RWPE1 (cell line): ENCODE measurements at places on chromosomes 4 and X.

DNA sequence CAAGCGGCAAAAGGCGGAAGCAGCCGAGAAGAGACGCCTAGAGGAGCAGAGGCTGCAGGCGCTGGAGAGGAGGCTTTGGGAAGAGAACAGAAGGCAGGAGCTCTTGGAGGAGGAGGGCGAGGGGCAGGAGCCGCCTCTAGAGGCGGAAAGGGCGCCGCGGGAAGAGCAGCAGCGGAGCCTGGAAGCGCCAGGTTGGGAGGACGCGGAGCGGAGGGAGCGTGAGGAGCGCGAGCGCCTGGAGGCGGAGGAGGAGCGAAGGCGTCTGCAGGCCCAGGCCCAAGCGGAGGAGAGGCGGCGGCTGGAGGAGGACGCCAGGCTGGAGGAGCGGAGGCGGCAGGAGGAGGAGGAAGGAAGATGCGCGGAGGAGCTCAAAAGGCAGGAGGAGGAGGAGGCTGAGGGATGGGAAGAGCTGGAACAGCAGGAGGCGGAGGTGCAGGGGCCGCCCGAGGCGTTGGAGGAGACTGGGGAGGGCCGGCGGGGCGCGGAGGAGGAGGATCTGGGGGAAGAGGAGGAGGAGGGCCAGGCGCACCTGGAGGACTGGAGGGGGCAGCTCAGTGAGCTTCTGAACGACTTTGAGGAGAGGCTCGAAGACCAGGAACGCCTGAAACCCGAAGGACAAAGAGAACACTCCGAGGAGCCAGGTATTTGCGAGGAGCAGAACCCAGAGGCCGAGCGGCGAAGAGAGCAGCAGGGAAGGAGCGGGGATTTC is 72.9 kb downstream of the AASDH start:
- DNase-seq = no peak

GRCh38 chr4:174211622-174212044 is 71.8 kb downstream of the FBXO8 start:
- no peak for DNase-seq

- DNase-seq = no peak
Measured at GRCh38 chrX:27807690-27808089, at the start of gene MAGEB10. MAGEB10 (plus strand) TSS chrX:27807990; CDS start chrX:27821307, 13,317 bp downstream.

- DNase-seq = peak; percentile 12
Measured at GRCh38 chrX:22165732-22166457, 106.8 kb upstream of the CBLL2 start.

DNA sequence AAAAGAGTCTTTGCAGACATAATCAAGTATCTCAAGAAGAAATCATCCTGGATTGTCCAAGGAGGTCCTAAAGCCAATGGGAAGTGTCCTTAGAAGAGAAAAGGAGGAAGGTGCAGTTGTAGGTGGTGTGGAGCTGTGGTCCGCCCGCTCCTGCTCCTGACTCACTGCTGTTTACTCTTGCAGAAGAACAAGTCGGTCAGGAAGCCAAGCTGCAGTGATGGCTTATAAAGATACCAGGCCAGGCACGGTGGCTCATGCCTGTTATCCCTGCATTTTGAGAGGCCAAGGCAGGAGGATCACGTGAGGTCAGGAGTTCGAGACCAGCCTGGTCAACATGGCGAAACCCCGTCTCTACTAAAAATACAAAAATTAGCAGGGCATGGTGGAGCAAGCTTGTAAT is 66.4 kb upstream of the ATP6AP2 start:
- no peak for DNase-seq

- DNase-seq = no peak
Measured at GRCh38 chr4:154030746-154031145, 241.9 kb upstream of the SFRP2 start.

GRCh38 chr4:55868581-55869090 is 15.2 kb downstream of the EXOC1 start:
- DNase-seq = no peak

GRCh38 chr4:117311989-117312388 is 226.6 kb upstream of the TRAM1L1 start:
- DNase-seq = no peak

- DNase-seq = no peak
Measured at GRCh38 chr4:25578432-25578831, 77.2 kb upstream of the SLC34A2 start.

- DNase-seq = no peak
Measured at GRCh38 chr4:64598066-64598465, 188.8 kb upstream of the TECRL start.

GRCh38 chr4:7699825-7700224 is 239.8 kb downstream of the AFAP1 start:
- DNase-seq = no peak

- DNase-seq = peak; percentile 6
Measured at GRCh38 chrX:18146954-18147353, 73.7 kb downstream of the BEND2 start.

DNA sequence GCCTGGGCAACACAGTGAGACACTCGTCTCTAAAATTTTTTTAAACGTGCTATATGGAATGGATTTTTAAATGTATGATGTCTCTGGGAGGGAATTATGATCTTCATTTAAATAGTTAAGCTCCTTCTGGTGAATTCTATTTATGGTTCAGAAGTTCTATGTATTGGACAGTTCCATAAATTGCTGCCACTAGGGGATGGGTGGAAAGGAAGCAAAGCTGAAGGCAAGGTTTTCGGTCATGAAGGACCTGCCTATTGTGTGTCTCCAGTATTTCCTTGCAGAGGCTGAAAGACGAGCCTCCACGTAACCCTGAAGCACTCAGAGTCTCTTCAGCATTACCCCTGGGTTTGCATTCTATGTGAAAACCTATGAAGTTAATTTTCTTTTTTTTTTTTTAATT is 451.5 kb upstream of the FAT1 start:
- no peak for DNase-seq

- DNase-seq = no peak
Measured at GRCh38 chrX:101274198-101274597, 16.9 kb downstream of the TAF7L start.

DNA sequence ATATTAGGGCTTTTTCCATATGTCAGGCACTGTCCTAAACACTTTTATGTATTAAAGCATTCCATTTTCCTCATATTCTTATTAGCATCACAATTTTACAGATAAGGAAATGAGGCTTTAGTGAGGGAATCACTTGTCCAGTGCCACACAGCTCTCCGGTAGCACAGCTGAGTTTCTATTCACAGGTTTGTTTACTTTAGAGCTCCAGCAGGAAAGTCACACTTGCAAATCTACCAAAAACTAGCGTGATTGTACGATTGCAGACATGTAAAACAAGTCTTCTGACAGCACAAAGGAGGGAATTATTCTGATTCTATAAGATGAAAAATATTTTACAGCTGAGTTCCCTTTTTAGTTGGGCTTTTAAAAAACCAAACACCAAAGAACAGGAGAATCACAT is 472.1 kb downstream of the TMA16 start:
- DNase-seq = no peak

GRCh38 chrX:127190381-127190780 is 370.9 kb downstream of the PRR32 start:
- no peak for DNase-seq

GRCh38 chrX:71466979-71467523 is 65.9 kb upstream of the OGT start:
- DNase-seq = no peak

- DNase-seq = no peak
Measured at GRCh38 chrX:124771292-124771691, 424.9 kb downstream of the SH2D1A start.

- no peak for DNase-seq
Measured at GRCh38 chr4:173056710-173057109, 111.9 kb upstream of the GALNT7 start.

DNA sequence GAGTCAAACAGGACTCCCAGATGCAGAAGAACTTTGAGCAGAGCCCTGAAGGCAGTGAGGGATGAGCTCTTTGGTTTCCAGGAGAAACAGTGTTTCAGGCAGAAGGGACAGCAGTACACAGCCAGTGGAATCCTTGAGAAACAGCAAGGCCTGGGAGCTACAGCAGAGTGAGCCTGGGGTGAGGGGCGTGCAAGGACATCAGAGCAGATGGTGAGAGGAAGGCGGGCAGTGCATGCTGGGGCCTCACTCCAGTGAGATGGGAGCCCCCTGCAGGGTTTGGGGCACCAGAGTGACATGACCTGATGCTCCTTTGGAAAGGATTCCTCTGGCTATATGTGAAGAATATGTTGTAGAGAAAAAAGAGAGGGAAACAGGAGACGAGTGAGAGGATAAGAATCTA is 98.1 kb upstream of the EGFL6 start:
- DNase-seq = no peak

DNA sequence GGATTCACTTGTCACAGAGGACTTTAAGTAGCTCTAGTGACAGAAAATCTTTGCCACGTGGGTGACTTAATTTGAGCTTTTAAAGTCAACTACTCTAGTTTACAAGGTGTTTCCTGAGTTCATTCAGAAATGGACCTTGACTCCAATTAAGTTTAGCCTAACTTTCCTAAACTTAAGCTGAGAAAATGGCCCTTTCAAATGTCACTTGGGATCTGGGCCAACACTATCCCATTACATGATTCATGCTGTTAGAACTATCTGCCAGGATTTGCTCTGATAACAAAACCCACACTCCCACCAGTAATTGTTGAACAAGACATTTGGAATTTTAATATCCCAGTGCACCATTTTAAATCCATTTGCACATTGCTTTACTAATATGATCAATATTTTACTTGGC is 40.8 kb downstream of the C4orf46 start:
- DNase-seq = peak; percentile 10

DNA sequence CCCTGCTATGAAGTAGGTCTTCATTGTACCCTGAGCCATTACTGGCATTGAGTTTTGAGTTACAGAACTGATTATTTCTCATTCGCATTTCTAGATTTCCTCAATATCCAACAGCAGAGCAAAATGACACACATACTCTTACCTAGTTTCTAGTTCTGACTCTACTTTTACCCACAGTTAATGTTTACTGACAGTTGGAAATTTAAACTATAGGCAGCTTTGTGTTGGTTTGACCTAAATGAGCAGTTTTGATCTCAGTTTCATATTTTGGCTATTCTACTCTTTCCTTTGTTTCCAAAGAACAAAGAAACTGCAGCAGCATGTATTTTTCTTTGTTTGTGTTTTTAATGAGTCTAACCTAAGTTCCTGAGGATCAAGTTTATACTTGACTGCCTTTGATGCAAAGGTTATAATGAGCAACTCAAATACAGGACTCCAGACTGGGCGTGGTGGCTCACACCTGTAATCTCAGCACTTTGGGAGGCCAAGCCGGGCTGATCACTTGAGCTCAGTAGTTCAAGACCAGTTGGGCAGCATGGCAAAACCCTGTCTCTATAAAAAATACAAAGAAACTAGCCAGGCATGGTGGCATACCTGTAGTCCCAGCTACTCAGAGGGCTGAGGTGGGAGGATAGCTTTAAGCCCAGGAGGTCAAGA is 30.4 kb downstream of the TXK start:
- no peak for DNase-seq

DNA sequence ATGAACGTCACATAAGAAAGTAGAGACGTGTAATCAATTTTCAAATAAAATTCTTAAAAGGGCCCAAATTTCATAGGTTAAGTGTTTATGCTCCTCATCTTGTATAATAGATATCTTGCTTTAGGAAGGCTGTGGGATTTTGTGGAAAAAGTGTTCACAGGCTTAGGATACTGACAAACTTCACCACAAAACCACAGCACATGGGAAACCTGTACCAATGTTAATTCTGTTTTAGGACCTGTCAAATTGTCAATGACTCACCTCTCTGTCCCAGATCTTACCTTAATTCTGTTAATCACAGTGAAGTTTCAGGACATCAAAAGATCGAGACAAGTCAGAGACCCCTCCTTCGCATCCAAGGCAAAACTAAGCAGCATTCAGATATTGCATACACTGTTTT is 24.2 kb downstream of the FGFBP1 start:
- no peak for DNase-seq

DNA sequence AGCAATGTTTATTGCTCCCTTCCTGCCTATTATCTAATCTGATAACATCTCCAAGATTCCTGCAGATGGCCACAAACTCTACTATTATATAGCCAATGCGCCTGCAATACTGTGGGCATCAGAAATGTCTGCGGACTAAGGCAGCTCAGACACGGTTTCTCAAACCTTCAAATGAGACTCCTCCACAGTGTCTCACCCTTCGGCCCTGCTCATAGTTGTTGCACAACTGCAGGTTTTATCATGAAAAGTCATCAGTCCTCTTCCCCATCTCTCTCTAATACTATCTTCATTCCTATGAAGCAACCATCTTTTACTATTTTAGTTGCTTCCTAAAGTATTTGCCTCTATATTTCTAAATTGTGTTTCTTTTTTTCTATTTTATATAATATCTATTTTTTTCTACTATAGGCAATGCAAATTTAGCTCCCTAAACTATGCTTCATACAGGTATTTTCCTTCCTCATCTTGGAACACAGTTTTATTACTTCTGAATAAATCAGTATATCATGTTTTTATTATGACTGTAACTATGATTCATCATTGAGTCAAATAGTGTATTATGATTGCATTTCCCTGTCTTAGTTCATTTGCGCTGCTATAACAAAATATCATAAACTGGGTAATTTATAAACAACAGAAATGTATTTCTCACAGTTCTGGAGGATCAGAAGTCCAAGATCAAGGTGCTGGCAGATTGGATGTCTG is 129.7 kb upstream of the EDNRA start:
- DNase-seq = peak; percentile 29

DNA sequence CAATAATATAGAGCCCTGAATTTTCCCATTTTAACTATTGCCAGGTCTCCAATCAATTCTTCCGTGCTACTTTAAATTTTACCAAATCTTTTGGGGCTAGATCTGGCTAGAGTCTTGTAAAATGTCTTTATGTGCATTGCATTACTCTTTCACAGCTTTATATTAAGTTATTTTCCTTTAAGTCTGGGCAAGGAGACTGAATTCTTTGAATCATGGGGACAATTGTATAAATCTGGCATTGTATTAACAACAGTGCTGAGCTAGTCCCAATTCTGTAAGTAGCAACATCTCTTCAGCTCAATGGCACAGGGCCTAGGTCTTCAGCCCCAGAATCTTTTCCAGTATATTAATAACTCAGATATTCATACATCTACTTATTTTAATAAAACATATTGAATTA is 1080.4 kb upstream of the INTU start:
- DNase-seq = no peak

- DNase-seq = no peak
Measured at GRCh38 chr4:81166458-81167160, 48.4 kb downstream of the PRKG2 start.

DNA sequence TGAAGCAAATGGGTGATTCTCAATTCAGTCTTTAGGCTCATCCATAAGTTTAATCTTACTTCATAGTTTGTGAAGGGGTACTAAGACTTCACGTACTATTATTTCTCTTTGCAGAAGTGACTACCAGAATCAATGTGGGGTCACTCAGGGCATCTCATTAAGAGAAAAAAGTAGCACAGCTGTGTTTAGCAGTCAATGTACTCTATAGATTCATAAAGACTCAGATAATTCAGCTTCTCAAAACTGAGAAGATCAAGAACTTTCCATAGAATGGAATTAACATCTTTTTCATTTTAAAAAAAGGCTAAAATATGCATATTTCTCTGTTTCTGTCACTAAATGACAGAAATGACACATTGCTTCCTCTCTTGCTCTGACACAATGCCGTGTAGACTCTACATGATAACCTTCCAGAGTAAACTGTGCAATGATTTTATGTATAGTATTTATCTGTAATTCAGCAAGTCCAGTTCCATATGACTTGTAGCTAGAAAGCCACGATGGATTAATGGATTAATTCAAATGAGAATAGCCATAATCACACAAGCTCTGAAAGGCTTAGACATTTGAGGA is 20.3 kb upstream of the LSM6 start:
- DNase-seq = no peak

- no peak for DNase-seq
Measured at GRCh38 chr4:139873111-139873860, 207.7 kb downstream of the MGST2 start.

GRCh38 chr4:14221176-14221575 is 593.7 kb upstream of the BOD1L1 start:
- DNase-seq = no peak
